IPS DF 6.9 (cell line): ENCODE measurements at places on chromosomes 2 and 18.

GRCh38 chr18:11909591-11910026, 1.5 kb upstream of the MPPE1 start:
- DNase-seq: no peak

DNA sequence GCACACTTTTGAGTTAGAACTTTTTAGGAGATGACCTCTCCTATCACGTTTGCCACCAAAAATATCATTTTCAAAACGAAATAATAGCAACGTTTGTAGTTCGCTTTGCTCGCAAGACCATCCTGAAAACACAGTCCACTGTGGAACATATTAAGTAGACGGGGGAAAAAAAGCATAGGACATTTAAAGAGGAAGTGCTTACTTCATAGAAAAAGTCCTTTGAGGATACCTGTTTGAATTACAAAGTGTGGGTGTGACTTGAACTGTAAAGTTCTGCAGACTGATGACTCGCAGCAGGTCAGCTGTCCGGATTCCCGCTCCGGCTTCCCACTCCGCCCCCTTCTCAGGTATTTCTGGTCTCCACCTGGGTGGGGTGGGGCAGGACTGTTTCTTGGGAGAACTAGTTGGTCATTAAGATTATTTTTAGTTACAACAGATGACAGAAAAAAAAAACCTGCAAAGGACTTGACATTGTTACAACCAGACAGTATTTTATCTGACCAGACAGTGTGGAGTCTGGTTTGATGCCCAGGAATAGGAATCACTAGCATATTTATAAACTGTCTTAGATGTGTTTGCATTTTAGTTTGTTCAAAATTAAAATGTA, 13.3 kb downstream of the CNOT11 start:
- DNase-seq: no peak

DNA sequence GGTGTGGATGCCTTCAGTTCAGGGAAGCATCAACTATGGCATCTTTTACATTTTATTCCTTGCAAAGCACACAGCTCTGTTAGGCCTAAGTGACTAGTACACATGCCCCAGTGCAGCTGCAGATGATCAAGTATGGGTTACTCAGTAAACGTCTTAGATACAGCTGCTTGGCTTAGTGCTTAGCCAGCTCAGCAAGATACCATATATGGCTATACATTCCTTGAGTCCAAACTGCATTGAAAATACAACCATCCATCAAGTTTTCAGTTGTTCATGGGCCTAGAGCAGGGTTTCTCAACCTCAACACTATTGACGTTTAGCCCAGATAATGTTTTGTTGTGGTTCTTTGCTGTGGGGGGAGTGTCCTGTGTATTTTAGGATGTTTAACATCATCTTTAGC, 769.9 kb downstream of the TSN start:
- DNase-seq: no peak

DNA sequence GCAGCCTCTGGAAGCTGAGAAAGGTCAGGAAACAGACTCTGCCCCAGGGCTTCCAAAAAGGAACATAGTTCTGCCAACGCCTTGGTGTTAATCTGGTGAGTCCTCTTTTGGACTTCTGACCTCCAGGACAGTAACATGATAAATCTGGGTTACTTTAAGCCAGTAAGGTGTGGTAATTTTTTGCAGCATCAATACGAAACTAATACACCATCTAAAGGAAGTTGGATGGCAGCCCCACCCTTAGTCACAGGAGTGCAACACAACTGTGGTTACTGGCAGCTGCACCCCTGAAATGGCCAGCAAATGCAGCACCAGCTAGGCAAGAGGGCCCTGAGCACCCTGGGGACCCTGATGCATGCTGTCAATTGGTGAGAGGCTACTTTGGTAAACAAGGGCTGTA, 25.8 kb downstream of the CREG2 start:
- no peak for DNase-seq

DNA sequence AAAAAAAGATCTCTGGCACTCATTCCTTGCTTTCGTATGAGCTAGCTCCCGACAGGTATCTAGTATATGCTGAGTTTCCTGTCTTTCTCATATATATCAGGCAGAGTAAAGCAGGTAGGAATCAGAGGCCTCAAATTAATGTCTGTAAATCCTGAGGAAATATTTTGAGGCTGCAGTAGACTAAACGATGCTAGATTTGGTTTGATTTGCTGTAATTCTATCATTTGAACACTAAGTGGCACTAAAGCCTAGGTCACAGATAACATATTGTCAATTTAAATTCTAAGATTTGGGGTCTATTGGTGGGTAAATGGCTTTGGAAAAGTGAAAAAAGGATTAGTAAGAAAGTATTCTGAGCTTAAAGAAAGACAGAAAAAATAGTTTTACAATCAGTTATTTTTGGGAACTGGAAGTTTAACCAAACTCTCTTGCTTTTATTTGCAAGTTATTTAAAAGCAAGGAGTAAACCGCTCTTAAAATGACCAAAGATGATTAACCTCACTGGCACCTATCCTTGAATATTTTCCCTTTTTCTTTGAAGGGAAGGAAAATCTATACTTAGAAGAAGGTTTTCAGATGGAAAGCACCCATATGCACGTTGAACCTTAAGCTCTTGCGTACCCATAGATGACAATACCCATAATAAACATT, 37.6 kb upstream of the SLC4A10 start:
- no peak for DNase-seq

DNA sequence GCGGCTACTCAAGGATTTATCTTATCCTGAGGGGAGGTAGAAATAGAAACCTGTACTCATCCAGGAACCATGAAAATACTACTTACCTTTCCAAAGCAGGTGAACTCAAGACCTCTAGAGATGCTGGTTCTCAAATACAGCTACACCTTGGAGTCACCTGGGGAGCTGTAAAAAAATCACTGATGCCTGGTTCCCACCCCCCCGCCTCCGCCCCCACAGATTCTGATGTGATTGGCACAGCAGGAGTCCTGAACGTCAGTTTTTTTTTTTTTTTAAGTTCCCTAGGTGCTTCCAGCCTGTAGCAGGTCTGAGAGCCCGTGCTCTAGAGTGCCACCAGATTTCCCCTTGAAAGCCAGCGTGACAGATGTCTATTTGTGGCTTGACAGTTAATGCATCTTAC, 113.6 kb downstream of the MRO start:
- no peak for DNase-seq

GRCh38 chr18:33928231-33928630, 296.5 kb downstream of the NOL4 start:
- no peak for DNase-seq

DNA sequence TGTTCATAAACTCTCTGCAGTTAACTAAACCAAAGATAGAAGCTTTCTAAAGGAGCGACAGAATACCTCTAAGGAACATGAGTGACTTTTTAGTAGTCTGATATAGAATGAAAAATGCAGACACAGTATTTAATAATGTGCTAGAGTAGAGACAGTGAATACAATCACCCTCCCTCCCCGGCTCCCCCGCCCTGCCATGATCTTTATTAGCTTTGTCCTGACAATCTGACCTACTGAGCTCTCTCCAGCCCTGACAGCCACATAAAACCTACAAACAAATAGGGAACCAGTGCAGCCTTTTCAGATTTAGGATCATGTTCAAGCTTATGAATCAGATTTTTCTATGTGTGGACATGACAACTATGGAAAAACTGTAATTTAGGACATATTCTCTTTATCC, 777.6 kb upstream of the FANCL start:
- no peak for DNase-seq

- no peak for DNase-seq
Measured at GRCh38 chr2:205386109-205386508, 296.2 kb upstream of the NRP2 start.
